HFF-Myc (cell line): ENCODE measurements at places on chromosomes 1 and 21.

- DNase-seq, result no peak
Observed at GRCh38 chr21:39083377-39084008, 99.8 kb downstream of the PSMG1 start.

DNA sequence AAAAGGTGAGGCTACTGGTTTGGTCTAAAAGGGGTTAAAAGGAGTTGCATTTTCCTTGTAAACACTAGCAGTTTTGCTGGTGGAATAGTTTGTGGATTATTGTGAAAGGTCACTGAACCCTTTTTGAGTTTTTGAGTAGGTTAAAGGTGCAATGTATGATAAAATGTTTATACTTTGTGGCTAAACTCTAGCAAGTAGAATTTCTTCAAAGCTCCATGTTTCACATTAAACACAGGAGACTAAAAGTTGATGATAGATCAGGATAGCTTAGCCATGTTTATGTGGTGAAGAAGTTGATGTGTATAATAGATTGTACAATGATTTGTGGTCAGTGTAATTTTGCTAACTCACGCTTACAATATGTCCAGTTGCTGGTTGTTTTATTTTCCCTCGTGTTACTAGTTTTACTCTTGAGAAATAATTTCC lies 13.1 kb downstream of the ZNF326 start:
- DNase-seq, result no peak

DNA sequence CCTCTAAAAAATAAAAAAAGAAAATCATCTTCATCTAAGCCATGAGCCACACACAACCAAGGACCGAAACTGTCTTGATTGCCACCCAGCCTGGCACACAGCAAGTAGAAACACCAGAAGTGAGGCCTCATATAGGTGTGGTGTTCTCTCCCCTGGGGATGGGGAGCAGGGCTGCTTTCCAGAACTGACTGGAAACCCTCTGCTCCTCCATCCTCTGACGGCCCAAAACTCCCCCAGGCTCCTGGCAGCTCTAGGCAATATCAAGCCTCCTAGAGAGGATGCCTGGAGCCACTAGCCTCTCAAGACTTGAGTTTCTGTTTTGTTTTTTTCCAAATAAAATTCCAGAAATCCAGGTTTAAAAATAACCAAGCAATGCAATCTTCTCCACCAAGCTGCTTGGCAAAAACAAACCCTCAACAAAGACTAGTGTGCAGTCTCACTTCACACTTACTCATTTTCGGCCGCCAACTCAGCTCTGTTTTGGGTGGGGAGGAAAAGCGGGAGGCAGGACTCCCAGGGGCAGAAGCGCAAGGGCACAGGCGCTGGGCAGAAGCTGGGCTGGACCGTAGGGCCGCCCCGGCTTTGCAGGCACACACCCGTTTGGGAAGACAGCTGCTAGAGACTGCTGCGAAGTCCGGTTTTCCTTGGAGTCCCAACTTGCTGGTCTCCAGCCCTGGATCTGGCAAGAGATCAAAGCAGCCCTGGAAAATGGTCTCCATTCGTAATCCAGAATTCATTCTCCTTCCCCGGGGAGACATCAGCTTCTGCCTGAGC lies 78.2 kb upstream of the CAPZB start:
- DNase-seq, result no peak

- DNase-seq, result no peak
Observed at GRCh38 chr1:4380564-4381168, 273.7 kb upstream of the AJAP1 start.

DNA sequence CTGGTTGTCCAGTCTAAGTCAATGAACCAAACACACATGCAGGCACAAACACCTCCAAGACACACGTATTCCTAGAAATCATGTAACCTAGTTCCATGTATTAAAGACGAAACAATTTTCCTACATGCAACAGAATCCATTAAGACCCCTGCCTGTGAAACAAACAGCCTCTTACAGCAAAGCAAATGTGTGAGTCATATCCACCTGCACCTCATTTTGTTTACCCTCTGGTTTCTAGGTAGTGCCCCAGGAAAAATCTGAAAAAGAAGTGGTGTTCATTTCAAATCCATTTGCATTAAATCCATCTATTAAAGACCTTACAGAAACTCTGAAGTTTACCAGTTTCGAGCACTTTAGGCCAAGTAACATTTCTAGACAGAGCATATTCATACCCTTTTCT lies 74.1 kb downstream of the VCAM1 start:
- no peak for DNase-seq

DNA sequence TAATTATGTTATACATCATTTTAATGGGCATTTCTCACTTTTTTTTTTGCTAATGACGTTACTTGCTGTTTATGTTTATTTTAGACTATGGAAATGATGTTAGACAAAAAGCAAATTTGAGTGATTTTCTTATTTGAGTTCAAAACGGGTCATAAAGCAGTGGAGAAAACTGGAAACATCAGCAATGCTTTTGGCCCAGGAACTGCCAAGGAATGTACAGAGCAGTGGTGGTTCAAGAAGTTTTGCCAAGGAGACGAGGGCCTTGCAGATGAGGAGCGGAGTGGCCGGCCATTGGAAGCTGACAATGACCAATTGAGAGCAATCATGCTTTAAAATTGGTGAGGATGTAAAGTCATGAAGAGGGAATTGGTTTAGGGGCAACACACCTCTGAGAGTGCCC lies 32.1 kb upstream of the KCNE2 start:
- DNase-seq, result no peak

DNA sequence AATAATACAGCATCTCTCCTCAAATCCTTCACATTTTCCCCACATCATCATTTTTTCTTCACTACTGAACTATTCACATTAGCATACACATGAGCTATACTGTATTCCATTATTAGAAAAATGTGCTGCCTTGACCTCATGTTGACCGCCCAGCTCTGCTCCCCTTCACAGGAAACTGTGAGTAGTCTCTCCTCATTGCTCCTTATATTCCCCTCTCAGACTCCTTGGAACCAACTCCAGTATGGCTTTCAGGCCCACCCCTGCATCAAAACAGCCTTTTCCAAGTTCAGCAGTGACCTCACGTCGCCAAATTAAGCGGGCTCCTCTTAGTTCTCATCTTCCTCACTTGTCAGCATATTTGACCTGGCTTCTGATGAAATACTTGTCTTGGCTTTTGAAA lies 59.2 kb upstream of the SPAG17 start:
- peak; percentile 30 for DNase-seq
